ENCODE measurements at places on chromosomes 6 and 20.

GRCh38 chr6:26445934-26446667, 5.8 kb downstream of the BTN3A3 start:
- no peaks in the 10 kb centered on the region for H3K4me1 ChIP-seq
- no peak for DNase-seq
- no peaks in the 10 kb centered on the region for H3K36me3 ChIP-seq
- no peaks in the 10 kb centered on the region for H3K27me3 ChIP-seq
- H3K4me3 ChIP-seq = no peak overlapping the region

DNA sequence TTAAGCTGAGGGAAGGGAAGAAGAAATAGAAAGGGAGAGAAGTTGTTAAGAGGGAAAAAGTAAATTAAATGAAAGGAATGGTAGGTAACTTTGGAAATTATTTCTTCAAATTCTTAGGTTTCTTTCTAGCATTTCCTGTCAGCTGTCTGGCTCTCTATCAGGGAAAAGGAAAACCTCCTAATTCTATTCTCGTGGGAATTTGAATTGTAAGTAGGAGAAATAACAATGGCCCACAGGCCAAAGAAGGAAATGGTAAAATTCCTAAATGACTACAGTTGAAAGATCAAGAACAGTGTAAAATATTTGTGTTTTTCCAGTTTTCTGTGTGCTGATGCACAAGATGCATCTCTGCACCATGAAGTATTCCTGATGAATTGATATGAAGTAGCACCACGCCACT, 173.0 kb downstream of the IBTK start:
- no peaks in the 10 kb centered on the region for H3K4me1 ChIP-seq
- no peaks in the 10 kb centered on the region for H3K36me3 ChIP-seq
- H3K4me3 ChIP-seq = no peak overlapping the region
- no peak overlapping the region for H3K27ac ChIP-seq
- no peak for DNase-seq

DNA sequence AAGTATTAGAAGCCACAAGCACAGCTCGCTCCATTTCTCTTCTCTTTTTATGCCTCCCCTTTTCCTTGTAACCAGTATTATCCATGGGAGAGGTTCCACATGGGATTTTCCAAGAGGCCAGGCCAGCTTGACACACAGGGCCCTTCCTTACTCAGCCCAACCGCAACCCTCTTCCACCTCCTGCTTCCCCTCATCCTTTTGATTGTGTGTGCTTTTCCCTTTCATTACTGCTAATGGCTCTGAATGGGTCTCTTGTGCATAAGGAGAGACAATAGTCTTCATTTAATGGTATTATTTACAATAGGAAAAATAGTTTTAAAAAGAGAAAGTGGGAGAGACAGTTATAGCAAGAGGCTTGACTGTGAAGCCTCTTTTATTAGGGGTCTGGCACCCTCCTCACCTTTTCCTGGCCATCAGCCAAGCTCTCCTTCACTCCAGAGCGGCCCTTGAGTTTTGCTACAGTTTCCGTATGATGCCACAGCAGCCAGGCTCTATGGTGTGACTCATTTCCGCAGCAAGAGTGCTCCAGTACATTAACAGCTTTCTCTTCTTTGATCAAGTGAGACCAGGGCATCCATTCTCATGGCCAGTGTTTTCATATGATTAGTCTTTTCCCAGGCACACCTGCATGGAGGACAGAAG, 579.5 kb downstream of the TFAP2B start:
- DNase-seq = no peak
- H3K27ac ChIP-seq = no peak overlapping the region
- H3K4me3 ChIP-seq = no peak overlapping the region
- H3K27me3 ChIP-seq = no peaks in the 10 kb centered on the region

GRCh38 chr6:46876126-46876525, 45.6 kb downstream of the ADGRF5 start:
- no peak overlapping the region for H3K27ac ChIP-seq
- no peaks in the 10 kb centered on the region for H3K36me3 ChIP-seq
- H3K27me3 ChIP-seq = no peaks in the 10 kb centered on the region
- H3K4me3 ChIP-seq = no peak overlapping the region
- no peak for DNase-seq
